ENCODE measurements at places on chromosomes 12 and 14.

- no peak for DNase-seq
These were observed 132.2 kb downstream of the PLEKHA5 start for GRCh38 chr12:19261773-19262172.

DNA sequence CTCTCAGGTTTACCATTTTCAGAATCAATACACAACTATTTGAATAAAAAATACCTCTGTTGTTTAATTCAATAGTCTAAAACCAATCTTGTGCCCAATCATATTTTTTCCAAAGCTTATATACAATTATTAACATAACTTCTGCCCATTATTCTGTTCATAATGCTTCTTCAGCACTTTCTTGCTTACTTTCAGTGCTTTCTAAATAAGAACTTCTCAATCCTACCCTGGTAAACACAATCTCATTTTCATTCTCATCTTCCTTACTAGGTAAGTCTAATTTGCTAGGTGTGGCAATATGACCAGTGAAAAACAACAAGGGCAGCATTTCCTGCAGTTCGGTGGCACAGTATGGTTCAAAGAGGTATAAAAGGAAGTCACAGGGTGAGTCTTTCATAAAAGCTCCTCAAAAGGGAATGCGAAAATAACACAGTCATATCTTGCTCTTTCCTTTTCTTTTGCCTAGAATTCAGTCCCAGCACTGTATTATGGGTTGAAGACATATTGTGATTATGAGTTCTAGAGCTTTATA, 103.5 kb downstream of the FOXG1 start:
- no peak for DNase-seq

DNA sequence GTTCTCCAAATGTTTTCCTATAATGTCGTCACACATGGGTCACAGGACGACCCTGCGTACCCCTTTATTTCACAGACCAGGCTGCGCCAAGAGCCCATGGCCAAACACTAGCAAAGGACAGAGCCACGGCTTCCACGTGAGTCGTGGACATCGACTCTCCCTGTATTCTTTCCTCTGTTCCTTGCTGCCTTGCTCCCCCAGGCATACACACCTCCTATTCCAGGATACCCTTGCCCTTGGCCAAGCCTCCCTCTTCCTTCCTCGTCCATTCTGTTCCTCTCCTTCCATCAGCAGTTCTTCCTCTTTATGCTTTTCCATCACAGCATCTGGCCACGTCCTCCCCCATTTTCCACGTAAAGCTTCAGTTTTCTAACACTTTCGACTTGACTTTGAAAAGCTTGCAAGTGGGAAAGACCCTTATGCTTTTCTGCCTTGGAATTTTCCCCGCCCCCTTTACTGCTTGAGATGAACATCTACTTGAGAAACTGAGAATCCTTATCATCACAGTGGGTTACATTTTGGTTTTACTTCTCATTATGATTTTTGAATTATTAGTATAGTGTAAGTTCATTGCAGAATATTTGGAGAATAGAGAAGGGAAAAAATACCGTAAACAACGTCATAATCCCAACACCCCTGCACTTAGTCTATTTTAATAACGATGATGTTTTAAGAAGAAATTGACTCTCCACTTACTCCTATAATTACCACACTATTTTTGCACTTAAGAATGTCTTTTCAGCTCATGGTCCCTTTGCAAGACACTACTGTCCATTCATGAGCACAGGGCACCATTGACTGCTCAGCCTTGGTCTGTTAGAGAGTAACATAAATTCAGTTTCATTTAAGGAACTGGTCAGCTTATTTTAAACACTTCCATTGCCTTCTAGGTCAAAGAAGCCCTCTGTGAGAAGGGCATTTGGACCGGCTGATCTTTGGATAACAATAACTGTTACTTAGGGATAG, 15.8 kb upstream of the NINJ2 start:
- DNase-seq = no peak

DNA sequence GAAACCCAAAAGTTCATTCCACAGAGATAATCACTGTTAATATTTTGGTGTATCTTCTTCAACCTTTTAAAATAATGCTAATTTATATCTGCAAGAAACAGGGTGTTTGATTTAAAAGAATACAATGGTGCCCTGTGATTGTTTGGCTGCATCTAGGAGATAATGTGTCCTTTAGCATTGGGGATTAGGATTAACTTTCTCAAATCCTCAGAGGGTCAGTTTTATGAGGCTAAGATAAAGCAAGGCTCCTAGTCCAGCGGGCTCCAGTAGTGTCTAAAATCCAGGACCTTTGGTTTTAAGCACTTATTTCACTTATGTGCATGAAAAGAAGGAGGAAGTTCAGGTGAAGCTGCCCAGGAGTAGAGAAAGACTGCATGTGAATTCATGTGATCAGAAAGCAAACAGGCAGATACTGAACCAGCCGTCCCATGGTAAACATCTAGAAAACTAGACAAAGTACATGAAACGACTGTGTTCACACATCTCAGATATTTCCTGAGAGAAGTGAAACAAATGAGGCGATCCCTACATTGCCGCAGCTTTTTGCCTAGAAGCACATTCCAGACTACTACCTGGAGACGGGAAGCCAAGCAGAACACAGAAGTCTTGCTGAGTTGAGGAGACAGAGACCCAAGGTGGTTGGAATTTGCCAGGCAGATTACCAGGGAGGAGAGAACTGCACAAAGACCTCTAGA, 129.1 kb upstream of the MAX start:
- no peak for DNase-seq

DNA sequence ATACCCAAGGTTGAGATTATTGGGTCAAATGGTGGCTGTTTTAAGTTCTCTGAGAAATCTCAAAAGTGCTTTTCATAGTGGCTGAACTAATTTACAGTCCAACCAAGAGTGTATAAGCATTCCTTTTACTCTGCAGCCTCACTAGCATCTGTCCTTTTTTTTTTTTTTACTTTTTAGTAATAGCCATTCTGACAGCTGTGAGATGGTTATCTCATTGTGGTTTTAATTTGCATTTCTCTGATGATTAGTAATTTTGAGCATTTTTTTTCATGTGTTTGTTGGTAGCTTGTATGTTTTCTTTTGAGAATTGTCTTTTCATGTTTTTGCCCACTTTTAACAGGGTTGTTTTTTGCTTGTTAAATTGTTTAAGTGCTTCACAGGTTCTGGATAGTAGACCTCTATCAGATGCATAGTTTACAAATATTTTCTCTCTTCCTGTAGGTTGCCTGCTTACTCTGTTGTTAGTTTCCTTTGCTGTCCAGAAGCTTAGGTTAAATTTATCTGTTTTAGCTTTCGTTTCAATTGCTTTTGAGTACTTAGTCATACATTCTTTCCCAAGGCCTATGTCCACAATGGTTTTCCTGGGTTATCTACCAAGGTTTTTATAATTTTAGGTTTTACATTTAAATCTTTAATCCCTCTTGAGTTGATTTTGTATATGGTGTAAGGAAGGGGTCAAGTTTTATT, 881.3 kb upstream of the SEL1L start:
- DNase-seq = no peak

GRCh38 chr12:8698879-8699278, 1.1 kb downstream of the RIMKLB start:
- DNase-seq = no peak

GRCh38 chr14:23514644-23514957, 37.0 kb downstream of the ZFHX2 start:
- DNase-seq = no peak

DNA sequence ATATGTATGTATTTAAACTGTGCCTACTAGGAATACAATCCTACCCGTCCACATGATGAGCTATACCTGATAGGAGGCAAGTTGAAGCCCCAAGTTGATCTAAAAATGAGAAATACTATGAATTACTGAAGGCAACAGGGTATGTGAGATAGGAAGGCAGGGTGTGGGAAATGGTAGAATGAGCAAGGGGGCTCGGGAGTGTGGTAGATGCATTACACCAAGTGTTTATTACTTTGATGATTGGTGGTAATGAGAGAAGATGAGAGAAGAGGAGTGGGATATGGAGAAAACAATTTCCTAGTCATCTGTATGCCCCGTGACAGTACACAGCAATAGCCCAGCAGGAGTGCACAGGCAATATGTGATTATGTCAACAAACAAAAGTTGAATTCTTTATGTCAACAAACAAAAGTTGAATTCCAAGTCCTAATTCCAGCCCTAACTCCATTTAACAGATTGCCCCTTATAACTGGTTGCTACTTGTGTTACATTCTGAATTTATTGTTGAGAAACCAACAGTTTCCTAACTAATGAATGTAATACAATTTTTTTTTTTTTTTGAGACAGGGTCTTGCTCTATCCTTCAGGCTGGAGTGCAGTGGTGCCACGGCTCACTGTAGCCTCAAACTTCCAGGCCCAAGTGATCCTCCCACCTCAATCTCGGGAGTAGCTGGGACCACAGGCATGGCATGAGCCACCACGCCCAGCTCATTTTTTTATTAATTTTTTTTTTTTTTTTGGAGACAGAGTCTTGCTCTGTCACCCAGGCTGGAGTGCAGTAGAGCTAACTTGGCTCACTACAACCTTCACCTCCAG, 2.5 kb downstream of the LPCAT3 start:
- no peak for DNase-seq

GRCh38 chr12:42010715-42011114, 134.0 kb downstream of the GXYLT1 start:
- no peak for DNase-seq

DNA sequence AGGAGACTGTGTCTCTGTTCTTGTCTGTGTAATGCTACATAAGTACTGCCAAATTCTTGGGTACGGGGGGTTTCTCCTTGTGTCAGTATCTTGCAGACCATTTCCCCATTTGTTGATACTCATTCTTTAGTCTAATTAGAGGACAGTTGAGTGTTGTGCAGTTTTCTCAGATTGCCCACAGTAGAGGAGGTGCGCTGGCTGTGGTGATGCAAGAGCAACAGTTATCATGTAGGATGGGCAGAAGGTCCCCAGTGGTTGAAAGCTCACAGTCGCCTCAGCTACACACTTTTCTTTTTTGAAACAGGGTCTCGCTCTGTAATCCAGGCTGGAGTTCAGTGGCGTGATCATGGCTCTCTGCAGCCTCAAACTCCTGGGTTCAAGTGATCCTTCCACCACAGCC, 37.8 kb upstream of the ATP2A2 start:
- no peak for DNase-seq

GRCh38 chr12:54416687-54417603, 2.1 kb downstream of the ITGA5 start:
- DNase-seq = no peak

DNA sequence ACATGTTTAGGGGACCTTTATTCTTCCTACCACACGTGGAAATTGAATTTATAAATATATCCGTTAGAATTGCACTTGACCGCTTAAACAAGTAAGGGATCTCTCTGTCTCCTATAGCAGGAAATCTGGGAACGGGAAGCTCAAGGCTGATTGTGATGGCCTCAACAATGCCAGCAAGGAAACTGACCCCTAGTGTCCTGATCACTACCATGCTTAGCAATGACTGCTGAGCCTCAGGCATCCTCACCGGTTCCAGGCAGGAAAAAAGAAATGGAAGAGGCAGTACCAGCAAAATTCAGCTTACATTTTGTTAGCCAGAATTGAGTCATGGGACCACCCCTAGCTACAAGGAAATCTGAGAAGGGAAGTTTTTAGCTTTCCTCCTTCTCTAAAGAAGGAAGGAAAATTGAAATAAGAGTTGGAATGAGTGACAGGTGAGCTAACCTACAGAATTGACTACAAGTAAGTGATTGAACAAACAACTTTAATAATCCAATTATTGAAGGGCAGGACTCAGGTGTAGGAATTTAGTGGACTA, 43.9 kb upstream of the AMN1 start:
- no peak for DNase-seq

DNA sequence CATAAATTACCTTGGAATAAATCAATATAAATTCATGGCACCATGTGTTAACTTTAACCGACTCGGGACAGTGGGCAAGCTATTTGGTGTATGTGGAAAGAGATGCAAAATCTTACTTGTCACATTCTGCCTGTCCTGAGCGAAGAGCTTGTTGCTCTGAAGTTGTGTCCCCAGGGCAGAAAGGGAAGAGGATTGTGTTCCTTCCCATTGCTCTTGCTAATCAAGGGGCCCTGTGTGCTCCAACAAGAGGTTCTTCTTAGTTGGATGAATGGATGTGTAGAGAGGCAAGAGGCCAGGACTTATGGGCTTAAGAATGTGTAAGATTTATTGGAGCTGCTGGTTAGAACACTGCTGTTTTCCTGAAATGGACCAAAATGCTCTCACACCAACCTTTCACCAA, 36.5 kb upstream of the FRS2 start:
- no peak for DNase-seq

- no peak for DNase-seq
These were observed 109.5 kb downstream of the ZFP36L1 start for GRCh38 chr14:68683326-68683725.

All from Panc1 (cell line).